ENCODE measurements at places on chromosomes 12 and 14.

- no peak for DNase-seq
Measured at GRCh38 chr14:97359341-97359740, 562.2 kb downstream of the VRK1 start.

DNA sequence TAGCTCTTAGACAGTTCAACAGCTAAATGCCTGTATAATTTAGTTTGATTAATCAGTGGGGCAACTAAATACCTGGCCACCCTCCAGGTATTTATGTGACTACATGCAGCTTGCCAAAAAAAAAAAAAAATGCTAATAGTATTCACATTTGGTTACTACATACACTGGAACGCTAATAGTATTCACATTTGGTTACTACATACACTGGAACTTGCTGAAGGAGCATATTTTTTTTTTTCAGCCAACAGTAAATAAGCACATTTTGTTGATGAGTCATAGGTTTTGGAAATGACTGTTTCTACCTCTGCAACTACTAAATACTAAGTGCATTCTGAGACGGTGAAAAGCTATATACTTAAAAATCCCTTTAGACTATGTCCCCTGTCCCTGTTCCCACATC lies 1172.3 kb downstream of the LRFN5 start:
- no peak for DNase-seq

DNA sequence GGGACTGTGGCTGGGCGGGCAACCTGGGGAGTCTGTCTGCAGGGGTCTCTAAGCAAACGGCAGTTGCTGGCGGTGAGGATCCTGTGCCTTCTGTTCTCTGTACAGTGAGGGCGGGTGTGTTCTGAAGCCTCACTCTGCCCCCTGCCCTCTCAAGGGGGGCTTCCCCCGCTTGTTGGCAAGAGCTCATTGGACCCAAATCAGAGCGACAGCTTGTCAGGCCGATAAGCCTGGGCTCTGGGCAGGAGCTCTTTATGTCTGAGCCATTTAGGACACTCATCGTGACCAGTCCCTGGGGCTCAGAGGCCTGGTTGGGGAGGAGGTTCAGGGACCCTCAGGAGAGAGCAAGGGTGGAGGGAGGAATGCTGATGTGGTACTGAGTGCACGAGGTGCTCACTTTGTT lies 136.0 kb downstream of the TSPAN9 start:
- DNase-seq, result no peak

DNA sequence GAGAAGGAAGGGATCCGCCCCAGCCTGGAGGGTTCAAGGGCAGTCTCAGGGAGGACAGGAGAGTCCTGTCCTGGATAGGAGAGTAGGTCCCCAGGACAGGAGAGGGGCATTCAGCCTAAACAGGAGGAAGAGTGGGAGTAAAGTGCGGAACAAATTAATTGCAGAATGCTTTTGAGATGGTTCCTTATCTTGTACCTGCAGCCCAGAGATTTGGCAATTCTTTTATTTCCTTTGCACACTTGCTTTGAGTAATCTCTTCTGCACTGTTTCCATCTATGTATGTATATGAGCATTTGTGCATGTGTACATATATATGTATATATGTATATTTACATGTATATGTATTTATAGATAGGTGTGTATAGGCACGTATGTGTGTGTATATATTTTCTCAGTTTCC lies 22.7 kb downstream of the PLEK2 start:
- no peak for DNase-seq

DNA sequence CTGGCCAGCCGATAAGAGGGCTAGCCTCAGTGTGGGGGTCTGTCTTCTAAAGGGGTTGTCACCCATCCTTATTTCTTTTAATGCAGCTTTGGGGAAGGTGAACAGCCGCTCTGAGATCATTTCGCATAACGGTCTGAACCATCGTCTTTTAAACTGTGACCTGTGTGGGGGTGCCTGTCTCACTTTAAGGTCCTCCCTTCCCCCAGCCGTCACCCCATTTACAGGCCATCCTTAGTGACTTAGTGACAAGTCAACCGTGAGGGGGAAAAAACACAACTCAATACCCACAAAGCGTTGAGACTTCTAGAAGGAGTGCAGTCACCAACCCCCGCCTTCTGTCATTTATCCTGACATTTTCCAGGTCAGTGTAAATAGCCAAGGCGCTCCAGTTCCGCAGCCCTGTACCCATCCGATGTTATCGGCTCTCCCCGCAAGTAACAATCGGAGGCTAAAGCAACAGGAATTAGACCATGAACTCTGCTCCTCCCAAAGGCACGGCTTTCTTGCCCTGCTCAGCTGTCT lies 505 bp upstream of the DENND5B start:
- peak; percentile 83 for DNase-seq

- no peak for DNase-seq
Measured at GRCh38 chr12:3362737-3363136, 128.3 kb upstream of the PRMT8 start.

- DNase-seq, result peak; percentile 14
Measured at GRCh38 chr12:89800435-89800834, 91.8 kb upstream of the ATP2B1 start.

DNA sequence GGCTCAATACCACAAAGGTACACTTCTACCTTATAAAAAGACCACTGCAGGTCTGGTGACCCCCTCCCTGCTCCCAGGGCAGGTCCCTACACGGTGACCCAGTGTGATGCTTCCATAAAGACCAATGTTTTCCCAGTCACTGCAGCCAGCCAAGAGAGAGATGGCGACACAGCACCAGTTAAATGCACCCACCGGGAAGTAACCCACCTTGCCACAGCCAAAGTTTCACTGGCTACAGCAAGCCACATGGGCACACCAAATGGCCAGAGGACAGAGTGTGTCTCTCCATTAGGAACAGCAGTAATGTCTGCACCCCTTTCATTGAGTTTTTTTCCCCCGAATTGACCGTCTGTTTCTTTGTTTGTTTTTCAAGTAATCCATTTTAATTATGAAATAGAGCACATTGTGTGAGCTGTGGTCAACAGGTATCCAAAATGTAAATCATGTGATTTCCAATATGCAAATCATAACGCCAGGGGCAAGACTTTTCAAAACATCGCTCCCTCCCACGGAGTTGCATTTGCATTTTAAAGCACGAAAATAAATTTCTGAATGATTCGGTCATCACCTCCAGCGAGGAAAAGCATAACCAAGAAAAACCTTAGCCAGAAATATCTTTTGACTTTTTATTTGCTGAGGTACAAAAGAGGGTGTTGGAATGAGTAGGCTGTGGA lies 48.9 kb upstream of the EML1 start:
- DNase-seq, result peak; percentile 61

- peak; percentile 51 for DNase-seq
Measured at GRCh38 chr12:87157791-87158190, 871.4 kb downstream of the C12orf50 start.

DNA sequence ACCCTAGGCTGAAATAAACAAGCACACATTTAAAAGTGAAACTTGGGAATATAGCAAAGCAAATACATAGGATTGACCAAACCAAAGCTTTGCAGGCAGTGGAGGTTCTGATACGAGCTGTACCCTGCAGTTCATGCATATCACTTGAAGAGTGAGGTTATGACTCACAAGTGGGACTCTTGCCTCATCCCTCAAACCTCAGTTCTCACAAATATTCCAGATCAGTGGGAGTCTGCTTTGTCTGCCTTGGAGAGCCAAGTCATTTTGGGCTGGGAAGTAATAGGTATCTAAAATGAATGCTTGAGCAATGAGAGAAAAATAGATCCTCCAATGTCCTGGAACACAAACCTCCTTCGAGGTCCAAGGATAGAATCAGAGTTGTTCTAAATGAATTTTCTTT lies 116.4 kb downstream of the LRIG3 start:
- no peak for DNase-seq

DNA sequence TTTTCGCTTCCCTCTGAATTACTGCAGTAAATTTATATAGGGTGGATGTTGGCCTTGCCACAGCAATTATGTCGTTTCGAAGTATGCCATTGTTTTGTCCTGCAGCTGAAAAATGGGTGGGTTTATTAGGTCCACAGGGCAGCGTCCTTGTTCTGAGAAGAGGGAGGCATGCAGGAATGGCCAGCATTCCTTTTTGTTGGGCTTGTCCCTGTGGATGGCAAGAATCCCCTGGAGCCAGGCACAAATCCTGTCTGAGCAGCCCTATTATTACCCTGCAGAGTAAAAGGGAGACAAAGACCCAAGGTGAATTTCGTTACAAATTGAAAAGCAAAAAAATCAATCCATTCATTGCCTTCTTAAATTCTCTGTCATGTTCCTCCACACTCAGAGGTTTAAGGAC lies 88.1 kb downstream of the CHST11 start:
- peak; percentile 71 for DNase-seq

GRCh38 chr12:94513527-94513926 lies 53.9 kb upstream of the CEP83 start:
- DNase-seq, result no peak

GRCh38 chr14:99143793-99144192 lies 128.2 kb downstream of the BCL11B start:
- peak; percentile 92 for DNase-seq

DNA sequence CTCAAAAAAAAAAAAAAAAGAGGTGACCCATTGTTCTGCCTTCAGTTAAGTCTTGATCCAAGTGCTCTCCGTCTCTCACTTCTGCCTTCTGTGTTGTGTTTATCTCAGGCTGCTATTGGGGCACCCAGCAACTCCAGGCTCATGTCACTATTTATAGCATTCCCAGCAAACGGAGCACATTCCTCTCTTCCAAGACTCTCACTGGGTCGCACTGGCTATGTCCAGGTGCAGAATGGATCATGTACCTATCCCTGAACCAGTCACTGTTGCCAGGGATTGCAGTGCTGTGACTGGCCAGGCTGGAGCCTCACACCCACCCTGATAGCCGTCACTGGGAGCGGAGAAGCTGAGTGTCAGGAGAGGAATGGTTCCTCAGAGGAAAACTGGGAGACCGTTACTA lies 31.2 kb downstream of the RHOF start:
- DNase-seq, result no peak

- no peak for DNase-seq
Measured at GRCh38 chr12:131457028-131457310, 253.9 kb upstream of the SFSWAP start.

DNA sequence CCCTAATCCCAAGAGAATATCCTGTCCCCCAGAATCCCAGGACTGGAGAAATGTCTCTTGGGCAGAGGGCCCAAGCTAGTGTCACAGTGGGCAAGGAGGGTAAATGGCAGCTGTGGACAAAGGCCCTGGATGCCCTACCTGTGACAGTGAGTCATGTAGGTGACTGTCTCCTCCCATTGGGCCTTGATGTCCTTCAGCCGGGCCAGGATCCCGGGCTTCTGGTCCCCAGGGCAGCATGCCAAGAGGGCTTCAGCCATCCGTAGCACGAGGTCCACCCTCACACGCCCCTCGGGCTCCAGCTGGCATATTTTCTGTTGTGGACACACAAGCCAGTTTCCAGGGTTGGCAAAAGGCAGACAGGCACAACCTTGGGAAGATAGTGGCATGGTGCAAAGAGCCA lies 48.8 kb downstream of the SYNE3 start:
- no peak for DNase-seq
